Effector CD4-positive, alpha-beta T cell (primary cell): ENCODE measurements at places on chromosomes 11 and 22.

- DNase-seq: no peak
These were observed 31.6 kb downstream of the SLC36A4 start for GRCh38 chr11:93166194-93166593.

- no peak for DNase-seq
These were observed at the start of gene INSC for GRCh38 chr11:15114501-15115475. Gene INSC (plus strand): TSS chr11:15114923. CDS start chr11:15149175, 34,252 bp downstream.

DNA sequence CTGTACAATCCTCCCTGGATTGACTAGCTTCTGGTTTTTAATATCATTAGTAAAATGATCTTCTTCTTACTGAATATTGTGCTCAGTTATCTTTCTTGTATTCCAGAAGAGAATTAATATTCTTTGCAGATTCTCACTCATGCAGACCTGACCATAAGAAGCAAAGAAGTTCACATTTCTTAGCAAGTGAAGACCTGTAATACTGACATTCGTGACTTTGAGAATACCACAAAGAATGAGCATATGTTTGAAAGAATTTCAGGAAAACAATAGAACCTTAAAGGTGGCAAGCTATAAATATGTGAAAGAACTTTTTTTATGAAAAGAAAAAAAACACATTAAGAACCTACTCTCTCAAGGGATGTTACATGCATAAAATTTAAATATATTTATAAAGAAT lies 371.6 kb downstream of the JRKL start:
- DNase-seq: no peak

GRCh38 chr11:30821438-30821965 lies 235.3 kb upstream of the MPPED2 start:
- no peak for DNase-seq

DNA sequence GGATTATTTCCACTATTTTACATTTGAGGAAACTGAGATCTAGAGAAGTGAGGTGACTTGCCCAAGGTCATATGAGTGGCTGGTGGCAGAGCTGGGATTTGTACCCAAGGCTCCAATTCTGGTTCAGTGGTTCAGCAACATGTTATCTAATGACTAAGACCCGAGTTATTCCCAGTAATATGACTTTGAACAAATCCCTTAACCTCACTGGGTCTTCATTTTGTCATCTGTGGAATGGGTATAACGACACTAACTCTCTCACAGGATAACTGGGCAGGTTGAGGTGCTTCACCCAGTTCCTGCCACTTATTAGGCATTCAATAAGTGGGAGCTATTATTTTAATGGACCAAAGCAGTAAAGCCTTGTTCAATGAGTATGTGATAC lies 489 bp upstream of the OR2AT4 start:
- no peak for DNase-seq

- no peak for DNase-seq
These were observed 30.7 kb downstream of the PPP2R1B start for GRCh38 chr11:111735262-111736116.

- DNase-seq: no peak
These were observed 29.1 kb downstream of the ALG8 start for GRCh38 chr11:78110351-78110750.

DNA sequence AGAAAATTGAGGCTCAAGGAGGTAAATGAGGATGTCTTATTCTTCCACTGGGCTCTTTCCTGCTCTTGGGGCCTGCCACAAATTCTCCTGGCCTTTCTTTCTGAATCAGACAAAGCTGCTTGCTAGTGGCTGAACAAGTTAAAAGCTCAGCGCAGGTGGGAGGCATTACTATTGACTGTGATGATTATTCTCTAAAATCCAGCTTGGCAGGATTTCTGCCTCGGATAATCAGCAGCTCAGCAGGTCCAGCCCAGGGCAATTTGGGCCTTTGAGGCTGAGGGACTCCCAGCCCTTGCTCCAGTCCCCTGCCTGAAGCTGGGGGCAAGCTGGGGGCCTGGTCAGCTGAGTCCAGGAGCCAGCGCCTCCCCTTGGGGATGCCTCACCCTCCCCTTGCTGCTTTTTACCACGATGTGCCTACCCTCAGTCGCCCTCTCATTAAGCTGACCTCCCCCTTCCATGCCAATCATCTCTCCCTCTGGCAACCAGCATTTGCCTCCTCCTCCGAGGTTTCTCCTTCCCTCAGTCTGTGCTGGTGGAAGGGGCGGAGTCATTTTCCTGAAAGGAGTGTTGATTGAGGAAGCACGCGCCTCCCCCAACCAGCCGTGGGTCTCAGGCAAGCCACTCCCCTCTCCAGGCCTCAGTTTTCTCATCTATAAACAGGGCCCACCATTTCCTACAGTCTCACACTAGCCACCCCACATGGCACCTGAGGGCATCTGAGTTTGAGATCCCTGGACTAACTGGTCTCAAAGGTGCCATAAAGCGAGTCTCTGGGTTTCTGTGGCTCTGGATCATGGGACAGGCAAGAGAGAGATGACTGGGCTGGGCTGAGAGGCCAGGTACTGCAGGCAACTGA lies 60.6 kb upstream of the PRDM11 start:
- DNase-seq: no peak

DNA sequence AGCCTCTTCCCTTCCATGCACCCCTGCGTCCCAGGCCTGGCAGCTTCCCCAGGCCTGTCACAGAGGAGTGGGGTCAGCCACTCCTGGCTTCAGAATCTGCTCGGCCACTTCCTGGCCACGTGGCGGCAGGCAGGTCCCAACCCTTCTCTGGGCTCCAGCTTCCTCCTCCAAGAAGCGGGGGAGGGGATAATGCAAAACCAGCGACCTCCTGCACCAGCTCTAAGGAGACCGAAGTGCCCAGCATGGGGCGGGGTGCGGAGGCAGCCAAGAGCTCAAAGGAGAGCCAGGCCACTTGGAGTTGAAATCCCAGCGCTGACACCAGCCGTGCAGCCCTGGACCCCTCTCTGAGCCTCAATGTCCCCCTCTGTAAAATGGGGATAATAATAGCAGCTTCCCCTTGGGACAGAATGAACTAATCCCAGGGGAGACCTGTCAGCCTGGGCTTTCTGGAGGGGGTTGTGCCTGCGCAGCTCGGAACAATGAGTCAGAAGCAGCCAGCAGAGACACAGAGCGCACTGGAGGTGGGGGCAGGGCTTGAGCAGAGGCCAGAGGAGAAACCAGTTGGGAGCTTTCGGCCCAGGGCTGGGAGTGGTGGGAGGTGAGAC lies 22.8 kb upstream of the PICK1 start:
- DNase-seq: no peak

DNA sequence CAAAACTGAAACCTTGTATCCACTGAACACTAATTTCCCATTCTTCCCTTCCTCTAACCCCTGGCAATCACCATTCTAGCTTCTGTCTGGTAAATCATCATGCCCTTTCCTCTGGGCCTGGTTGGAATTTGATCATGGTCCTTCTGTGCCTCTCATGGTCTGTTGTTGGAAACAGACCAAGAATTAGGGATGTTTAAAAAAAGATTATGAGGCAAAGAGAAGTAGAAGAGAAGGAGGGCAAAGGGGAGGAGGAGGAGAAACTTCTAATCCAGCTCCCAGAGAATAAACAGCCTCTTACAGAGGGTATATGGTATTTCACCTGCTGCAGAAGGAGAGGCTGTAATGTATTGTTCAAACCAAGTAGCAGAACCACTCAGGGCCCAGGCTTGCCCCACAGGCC lies 10.6 kb downstream of the BCO2 start:
- DNase-seq: no peak
